ENCODE measurements at places on chromosomes 16 and 17. TPM values are rescaled to one million over a fixed set of nuclear protein-coding genes. Genes with fewer than 3 reads are reported as not detected.

Gene SLC35G6
- 0.24 TPM for total RNA-seq

Gene LITAFD
- total RNA-seq, result 0.48 TPM

DNA sequence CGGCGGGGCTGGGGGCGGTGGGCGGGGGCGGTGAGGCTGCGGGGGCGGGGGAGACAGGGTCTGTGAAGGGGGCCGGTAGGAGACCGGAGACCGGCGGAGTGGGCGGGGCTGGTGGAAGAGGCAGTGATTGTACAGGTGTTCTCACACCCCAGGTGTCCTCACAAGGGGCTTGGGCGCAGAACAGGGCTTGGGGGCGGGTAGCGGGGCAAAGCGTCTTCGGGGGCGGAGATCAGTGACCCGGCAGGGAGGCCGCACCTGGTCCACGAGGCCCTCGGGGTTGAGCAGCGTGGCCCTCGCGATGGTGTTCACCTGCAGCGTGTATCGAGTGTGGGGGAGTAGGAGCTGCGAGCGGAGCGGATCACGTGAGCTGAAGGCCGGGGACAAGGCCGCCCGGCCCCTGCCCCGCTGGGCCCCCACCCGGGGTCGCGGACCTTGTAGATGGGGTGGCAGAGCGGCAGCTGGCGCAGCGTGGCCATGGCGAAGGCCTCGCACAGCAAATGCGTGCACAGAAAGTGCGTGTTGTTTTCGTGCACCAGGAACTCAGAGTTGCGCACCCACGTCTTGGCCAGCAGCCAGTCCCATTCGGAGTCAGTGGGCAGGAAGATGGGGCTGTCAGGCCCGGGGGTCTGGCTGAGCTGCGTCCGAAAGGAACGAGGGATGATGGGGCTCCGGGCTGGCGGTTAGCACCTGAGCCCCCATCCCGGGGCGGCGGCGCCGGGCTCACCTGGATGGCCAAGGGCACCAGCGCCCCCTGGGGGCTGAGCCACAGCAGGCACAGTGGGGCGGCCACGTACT is 8.5 kb downstream of the ALOXE3 start:
- no peak for DNase-seq

DNA sequence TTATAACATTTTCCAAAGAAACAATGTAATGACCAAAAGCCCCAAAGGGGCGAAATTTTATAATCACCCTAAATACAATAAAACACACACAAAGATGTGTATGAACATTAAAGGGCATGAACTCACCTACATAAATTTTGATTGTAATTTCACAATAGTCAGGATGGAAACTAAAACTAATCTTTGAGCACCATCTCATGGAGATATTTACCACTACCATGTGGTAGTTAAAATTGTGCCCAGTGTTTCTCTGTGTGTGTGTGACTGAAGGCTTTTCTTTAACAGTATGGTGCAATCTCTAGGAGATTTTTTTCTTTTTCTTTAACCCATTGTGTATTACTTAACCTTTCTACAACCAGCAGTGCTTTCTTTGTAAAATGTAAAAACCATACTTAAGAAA is 19.7 kb upstream of the MEIOC start:
- peak; percentile 69 for DNase-seq

GRCh38 chr16:10862438-10862837 is 14.6 kb upstream of the CIITA start:
- no peak for DNase-seq

DNA sequence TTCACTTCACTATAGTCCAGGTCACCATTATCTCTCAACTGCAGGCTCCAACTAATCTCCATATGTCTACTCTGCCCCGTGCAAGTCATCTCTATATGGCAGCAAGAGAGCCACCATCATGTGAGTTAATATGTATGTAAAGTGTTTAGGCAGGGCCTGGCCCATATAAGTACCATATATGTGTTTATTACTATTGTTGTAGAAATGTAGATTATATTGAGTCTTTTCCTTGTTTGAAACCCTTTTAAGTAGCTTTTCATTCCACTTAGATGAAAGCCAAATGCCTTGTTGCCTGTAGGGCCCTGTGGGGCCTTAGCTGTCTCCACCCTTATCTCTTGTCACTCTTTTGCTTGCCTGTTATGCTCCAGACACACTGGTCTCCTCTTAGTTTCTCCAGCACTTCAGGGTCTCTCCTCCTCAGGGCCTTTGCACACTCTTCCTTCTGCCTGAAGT is 164.0 kb downstream of the PHKB start:
- DNase-seq, result no peak

Gene PSMD12
- total RNA-seq, result 50.6 TPM

GRCh38 chr16:49701789-49702494 is 154.0 kb downstream of the ZNF423 start:
- DNase-seq, result peak; percentile 92

Gene KCNH6
- total RNA-seq, result not detected

DNA sequence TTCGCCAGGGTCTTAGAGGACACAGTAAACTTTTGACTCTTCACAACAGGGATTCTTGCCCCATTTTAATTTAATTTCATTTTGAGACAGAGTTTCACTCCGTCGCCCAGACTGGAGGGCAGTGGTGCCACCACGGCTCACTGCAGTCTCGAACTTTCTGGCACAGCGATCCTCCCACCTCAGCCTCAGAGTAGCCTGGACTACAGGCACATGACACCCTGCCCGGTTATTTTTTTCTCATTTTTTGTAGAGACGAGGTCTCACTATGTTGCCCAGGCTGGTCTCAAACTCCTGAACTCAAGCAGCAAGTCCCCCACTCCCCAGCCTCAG is 329 bp upstream of the NLE1 start:
- no peak for DNase-seq

- DNase-seq, result peak; percentile 83
These were observed 64.8 kb upstream of the ADAMTS18 start for GRCh38 chr16:77499373-77500285.

Gene SYCE1L
- total RNA-seq, result not detected

DNA sequence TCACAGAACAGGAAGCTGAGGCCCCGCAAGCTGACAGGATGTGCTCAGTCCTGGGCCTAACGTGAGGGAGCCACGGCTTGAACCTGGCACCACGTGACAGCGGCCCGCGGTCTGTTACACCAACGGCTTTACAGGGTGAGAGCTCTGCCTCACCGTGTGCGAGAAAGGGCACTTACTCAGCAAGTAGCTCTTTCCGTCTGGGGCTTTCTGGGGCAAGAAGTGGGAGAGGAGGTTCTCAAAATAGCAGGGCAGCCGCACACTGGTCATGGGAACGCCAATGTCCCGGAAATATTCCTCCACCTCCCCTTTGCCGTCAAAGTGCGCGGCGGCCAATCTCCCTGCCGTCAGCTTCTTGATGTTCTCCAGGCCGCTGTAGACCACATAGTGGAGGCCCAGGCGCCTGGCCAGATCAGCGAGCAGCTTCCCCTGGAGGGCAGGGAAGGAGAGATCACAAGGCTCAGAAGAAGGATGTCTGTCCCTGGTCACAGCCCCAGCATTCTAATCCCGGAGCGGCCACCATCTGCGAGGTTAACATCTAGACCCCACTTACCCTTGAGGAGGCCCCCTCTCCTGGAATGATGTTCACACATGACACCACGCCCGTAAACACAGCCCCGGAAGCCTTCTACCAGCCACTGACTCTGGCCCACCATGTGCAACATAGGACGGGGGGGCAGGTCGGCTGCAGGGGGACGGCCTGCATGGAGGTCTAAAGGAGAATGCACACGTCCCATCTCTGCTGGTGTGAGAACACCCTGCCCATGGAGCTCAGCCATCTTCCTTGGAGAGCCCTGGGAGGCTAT is 8.2 kb downstream of the NMRAL1 start:
- DNase-seq, result no peak

DNA sequence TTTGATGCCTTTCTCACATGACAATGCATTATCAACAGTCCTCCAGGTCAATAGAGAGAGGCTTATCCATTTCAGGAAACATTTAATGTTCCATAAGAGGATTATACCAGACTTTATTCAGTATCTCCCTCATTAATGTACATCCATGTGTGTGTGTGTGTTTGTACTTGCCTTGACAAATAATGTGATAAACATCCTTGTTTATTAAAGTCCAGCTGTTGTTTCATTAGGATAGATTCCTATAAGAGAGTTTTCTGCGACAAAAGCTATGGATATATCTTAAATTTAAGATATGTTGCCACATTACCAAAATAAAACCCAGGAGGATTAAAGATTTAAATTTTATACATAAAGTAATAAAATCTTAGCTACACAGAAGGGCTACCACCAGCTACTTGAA is 492.6 kb downstream of the TOX3 start:
- DNase-seq, result no peak

DNA sequence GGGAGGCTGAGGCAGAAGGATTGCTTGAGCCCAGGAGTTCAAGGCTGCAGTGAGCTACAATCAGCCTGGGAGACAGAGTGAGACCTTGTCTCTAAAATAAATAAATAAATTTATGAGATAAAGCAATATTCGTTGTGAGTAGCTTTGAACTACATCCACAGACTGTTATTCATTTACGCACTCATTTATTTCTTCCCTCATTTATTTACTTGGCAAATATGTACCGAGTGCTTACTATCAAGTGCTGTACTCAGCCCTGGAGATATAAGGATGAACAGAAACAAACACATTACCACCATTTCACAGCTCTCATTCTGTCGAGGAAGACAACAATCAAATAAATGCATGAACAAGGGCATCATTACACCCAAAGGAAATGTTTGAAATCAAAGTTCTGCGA is 24.7 kb upstream of the UMOD start:
- DNase-seq, result no peak

DNA sequence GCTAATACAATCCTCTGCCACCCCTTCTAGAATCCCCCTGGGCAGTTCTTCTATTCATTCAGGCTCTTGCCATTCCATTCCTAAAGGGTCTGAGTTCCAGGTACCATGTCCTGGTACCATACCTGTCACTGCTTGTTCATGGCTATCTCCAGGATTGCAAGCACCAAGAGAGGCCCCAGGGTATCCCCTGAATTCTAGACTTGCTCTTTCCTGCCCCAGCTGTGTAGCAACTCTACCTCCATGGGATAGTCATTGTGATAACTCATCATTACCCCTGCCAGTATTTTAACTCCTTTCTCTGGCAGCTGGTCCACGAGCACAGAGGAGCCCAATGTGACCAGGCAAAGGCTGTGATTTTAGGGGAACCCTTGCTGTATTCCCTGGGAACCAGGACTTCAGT is 143.7 kb upstream of the CDH5 start:
- DNase-seq, result no peak

GRCh38 chr17:42535155-42536047 is 640 bp upstream of the NAGLU start:
- no peak for DNase-seq

GRCh38 chr17:3959295-3959899 is 4.8 kb downstream of the ATP2A3 start:
- DNase-seq, result no peak

DNA sequence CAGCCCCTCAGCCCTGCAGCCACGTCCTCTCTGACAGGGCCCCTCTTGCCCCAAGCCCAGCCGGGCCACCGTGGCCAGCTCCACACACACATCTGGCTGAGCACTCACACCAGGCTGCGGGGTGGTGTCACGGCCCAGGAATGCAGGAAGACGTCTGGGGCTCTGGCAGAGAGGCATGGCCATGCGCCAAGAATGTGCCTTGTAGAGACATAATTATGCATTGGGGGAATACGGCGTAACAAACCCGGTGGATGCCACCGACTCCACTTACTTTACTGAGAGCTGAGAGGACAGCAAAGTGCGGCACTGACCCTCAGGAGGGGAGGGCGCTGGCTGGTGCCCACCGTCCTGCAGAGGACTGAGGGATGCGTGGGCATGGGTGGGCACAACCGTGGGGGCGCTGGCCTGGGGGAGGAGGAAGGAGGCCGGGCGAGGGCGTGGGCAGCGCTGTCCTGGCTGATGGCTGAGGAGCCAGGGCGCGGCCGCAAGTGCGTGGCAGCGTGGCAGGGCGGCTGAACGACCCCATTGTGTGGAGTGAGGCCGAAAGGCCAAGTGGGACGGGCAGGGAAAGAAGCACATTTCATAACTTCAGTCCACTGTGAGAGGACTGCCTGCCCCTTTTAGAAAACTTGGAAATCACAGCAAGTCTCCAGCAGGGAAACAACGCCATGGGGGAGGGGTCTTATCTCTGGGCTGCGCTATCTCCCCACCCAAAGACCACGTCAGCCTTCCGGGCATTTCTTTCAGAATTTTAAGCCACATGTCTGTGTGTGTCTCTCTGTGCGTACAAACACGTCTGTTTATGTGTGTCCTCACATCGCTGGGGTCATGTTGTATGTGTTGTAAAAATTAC is 30.6 kb downstream of the METRNL start:
- peak; percentile 97 for DNase-seq

Gene EVPL
- total RNA-seq, result 13.7 TPM

- no peak for DNase-seq
These were observed 5.7 kb downstream of the KCNJ16 start for GRCh38 chr17:70080541-70081347.

DNA sequence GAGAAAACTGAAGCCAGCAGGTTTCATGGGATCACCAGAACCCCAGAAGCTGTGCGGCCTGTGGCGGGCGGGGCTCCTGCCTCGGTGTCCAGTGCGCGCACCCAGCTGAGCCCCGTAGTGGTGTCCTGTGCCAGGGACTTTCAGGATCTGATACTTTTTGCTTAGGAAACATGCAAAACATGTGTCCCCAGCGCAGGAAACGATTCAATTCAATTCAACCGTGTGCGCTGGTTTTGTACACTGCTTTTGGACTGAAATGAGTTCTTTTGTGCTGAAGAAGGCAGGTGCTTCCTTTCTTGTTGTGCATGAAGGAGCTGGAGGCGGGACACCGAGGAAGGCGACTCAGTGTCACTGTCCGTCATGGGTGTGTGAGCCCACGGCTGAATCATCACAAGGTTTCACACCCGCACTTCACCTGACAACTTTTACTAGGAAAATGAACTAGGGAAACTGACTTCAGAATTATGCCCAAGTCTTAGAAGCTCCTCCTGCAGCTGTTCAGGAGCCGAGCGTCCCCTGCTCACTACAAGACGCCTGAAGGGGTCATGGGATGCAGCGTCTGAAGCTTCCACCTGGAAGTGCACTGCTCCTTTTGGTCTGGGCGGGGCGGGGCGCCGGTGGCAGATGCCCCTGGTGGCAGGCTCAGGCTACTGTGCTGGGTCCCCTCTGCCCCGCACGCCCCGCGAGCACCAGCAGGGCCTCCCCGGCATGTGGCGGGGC is 31.4 kb upstream of the ZNF750 start:
- no peak for DNase-seq

GRCh38 chr17:18860161-18860972 is 2.4 kb downstream of the PRPSAP2 start:
- DNase-seq, result no peak

- DNase-seq, result no peak
These were observed 758 bp upstream of the UBALD2 start for GRCh38 chr17:76264425-76264754.

- no peak for DNase-seq
These were observed 7.2 kb downstream of the GRIN2C start for GRCh38 chr17:74852237-74853047.
